Left ventricle myocardium superior (tissue), 1 donor: ENCODE measurements at places on chromosomes 11 and 22. TPM values are rescaled to one million over a fixed set of nuclear protein-coding genes. Genes with fewer than 3 reads are reported as not detected.

The FAM76B gene
- total RNA-seq: 7.1 TPM

The CNGA4 gene
- not detected for total RNA-seq

The LINC01488 gene
- total RNA-seq: not detected

The FZD4 gene
- 28.8 TPM for total RNA-seq

The HEPN1 gene
- total RNA-seq: not detected

The OR2AG2 gene
- total RNA-seq: not detected

The RASD2 gene
- total RNA-seq: 9.4 TPM

- no peak for DNase-seq
These were observed 7.7 kb downstream of the LIPT2 start for GRCh38 chr11:74485868-74486267.

GRCh38 chr11:115334932-115335788, 169.1 kb downstream of the CADM1 start:
- DNase-seq: no peak

- DNase-seq: no peak
These were observed 39.0 kb downstream of the CTNND1 start for GRCh38 chr11:57800444-57801182.

GRCh38 chr11:1559111-1559951, 12.7 kb downstream of the DUSP8 start:
- DNase-seq: peak; percentile 95

GRCh38 chr22:19554834-19555404, 30.7 kb upstream of the CLDN5 start:
- DNase-seq: no peak

GRCh38 chr11:59528711-59529110, 17.4 kb downstream of the OR4D9 start:
- DNase-seq: no peak

GRCh38 chr22:20276468-20276867, 8.3 kb upstream of the RTN4R start:
- DNase-seq: no peak

- DNase-seq: no peak
These were observed 10.5 kb upstream of the TP53AIP1 start for GRCh38 chr11:128953151-128953550.

GRCh38 chr11:69978841-69979614, 99.1 kb upstream of the ANO1 start:
- no peak for DNase-seq

GRCh38 chr22:17198170-17199002, 20.8 kb downstream of the ADA2 start:
- DNase-seq: peak; percentile 75

- DNase-seq: peak; percentile 56
These were observed 5.7 kb downstream of the ZP1 start for GRCh38 chr11:60872961-60873524.

DNA sequence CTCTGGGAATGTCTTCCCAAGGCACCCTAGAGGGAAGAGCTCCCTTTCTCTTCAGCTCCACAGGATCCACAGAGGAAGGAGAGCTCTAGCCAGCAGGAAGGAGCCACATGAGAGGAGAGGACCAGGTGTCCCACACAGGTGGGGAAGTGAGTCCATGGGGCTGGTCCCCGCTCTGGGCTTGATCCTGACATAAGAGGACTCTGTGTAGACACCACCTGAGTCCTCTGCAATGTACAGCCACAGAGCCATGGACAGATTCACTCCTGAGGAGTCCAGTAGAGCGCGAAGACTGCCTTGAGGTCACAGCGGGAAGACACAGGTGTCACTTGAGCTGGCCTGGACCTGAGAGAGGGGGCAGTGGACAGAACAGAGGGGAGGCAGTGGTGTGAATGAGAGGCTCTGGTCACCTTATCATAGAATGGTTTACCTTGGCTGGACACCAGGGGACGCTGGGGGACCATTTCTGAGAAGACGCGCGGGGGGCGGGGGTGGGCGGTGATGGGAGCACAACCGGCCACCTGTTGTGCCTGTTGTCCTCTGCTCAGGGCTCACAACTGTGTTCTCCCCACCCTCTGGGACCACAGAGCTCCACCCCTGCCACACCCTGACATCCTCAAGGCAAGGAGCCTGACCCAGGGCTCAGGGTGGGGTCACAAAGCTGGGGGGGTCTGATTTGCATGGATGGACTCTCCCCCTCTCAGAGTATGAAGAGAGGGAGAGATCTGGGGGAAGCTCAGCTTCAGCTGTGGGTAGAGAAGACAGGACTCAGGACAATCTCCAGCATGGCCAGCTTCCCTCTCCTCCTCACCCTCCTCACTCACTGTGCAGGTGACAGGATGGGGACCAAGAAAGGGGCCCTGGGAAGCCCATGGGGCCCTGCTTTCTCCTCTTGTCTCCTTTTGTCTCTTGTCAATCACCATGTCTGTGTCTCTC, 128.2 kb downstream of the ZNF280B start:
- no peak for DNase-seq

DNA sequence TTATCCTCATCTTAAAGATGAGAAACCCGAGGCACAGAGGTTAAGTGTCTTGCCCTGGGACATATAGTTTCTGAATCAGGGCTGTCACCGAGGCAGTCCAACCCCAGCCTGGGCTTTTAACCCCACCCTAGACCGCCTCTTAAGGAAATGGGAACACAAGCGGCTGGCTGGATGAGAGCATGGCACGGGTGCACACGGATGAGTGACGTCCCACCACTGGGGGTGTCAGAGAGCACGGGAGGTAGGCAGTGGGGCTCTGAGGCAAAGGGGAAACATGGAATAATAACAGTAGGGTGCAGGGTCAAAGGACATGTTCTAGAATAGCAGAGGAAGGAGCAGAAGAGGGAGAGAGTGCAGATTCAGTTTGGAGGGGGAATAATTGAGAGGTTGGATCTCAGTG, 22.3 kb downstream of the PPFIBP2 start:
- no peak for DNase-seq

DNA sequence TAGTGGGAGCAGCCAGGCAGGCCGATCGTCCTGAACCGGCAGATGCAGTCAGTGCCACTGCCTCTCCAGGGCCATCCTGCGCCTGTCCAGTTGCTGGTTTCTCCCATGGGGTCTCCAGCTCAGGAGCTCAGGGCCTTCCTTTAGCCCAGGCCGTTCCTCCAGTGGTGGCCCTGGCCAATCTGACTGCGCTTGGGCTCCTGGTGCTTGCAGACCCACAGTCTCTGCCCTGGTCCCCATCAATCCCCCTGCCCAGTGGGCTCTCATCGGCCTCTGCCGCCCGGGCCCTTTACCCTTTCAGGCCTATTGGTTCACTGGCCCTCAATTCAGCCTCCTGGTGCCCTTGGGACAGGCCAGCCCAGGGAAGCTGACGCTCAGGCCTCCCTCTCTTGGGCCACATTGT, 29.2 kb upstream of the TSKU start:
- no peak for DNase-seq

DNA sequence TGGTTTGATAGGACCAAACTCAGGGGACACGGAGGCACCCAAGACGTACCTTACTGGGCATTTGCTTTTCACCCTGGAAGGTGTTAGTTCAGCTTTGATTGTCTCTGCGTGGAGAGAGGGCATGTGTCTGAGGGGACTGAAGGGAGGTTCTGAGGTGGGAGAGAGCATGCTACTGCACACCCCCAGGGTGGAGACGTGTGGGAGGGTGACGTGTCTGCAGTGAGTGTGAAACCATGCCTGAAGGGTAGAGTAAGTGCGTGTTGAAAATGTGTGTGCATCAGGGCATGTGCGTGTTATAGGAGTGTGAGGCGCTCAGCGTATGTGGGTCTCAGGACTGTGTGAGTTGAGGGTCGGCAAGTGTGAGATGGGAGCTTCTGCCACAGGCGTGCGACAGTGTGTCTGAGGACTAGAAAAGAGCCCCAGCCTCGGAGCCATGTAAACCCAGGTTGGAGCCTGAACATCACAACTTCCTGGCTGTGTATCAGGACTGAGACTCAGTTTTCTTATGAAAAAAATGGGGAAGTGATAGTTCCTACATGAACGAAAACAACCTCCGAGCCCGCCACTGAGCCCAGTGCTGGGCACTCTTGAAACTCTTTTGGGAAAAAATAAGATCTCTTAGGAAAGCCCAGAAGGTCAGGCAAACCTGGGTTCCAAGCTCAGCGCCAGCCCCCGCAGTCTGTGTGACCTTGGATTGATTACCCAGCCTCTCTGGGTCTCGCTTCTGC, 11.8 kb upstream of the KCNJ11 start:
- DNase-seq: no peak

GRCh38 chr11:125141686-125142535, 22.6 kb upstream of the PKNOX2 start:
- peak; percentile 63 for DNase-seq

GRCh38 chr11:125874556-125875124, 12.8 kb upstream of the HYLS1 start:
- DNase-seq: no peak

DNA sequence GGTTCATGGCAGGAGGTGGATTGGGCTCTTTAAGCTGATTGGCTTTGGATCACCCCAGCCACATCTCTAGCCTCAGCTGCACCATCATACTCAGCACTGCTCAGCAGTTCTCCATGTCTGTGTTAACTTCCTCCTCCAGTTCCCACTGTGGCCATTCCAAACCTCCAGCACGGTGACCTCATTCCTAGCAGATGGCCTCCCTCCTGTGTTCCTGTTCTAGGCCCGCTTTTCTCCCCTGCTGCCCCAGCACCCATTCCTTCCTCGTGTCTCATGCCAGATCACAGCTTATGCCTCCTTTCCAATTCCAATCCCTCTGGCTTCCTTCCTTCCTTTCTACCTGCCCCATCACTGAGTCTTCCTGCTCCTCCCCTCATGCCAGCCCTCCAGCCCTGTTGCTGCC, 96.1 kb downstream of the MICAL2 start:
- no peak for DNase-seq

GRCh38 chr11:130578738-130579368, 130.4 kb downstream of the ADAMTS15 start:
- DNase-seq: no peak

GRCh38 chr11:108871152-108871551, 206.3 kb downstream of the DDX10 start:
- peak; percentile 37 for DNase-seq

- no peak for DNase-seq
These were observed 1404.7 kb downstream of the BRD1 start for GRCh38 chr22:48422900-48423480.

- DNase-seq: no peak
These were observed 74.2 kb downstream of the SWAP70 start for GRCh38 chr11:9738116-9738515.

- no peak for DNase-seq
These were observed 18.1 kb downstream of the PLXNB2 start for GRCh38 chr22:50289151-50289941.

GRCh38 chr11:35511666-35512065, 13.8 kb downstream of the PAMR1 start:
- no peak for DNase-seq

DNA sequence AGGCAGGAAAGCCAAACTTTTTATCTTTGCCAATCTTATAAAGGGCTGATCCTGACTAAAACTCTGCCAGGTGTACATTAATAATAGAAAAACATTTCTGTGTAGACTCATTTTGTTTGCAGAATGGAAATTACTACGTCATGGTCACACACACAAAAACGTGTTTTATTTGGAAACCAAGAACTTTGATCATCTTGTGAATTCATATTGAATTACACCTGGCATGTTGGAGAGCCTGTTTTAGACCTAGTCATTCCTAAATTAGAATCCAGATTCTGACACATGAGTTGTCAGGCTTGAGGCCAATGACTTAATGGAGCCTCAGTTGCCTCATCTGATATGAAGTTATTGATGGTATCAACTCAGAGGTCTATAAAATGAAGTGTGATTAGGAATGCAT, 235.6 kb upstream of the TENM4 start:
- DNase-seq: no peak

DNA sequence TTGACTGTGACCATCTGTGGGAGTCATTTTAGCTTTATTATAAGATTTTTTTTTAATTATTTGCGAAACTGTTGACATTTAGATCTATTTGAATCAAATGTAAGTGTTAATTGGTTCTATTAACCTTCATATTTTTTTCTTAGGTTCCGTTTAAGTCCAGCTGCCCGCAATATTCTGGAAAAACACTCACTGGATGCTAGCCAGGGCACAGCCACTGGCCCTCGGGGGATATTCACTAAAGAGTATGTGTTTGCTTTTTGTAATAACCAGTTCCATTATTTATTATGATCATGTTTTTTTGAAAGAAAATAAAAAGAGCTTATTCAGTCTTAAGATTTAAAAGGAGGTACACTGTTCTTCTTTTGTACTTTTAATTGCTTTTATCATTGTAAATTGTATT, 43.9 kb downstream of the PDHX start:
- peak; percentile 55 for DNase-seq

DNA sequence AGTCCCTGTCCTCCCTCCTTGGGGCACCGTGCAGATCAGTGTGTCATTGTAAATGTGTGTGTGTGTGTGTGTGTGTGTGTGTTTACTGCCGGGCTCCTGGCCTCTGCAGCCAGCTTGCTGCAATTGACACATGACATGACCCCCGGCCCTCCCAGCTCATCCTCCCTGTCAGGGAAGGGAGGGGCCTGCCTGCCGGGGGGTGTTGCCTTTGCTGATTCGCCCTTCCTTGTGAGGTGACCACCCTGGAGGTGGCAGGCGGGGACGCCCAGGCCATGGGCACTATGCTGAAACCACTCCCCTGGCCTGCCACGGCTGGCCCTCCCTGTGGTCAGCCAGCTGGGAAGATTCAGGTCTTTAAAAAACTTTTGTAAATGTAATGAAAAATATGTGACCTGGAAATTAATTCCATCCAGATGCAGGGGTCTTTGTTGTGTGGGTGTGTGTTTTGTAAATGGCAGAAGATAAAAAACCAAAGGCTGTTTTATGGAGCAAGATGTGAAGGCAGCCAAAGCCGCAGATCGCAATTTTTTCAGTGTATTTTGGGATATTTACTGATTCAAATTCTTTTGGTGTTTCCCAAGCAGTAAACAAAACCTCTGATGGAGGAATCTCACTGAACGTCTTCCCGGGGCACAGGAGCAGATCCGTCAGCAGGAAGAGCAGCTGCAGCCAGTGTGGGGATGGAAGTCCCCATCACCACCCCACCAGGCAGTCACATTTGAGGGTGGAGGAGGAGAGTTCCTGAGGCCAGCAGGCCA, 23.2 kb downstream of the SHISAL1 start:
- no peak for DNase-seq

DNA sequence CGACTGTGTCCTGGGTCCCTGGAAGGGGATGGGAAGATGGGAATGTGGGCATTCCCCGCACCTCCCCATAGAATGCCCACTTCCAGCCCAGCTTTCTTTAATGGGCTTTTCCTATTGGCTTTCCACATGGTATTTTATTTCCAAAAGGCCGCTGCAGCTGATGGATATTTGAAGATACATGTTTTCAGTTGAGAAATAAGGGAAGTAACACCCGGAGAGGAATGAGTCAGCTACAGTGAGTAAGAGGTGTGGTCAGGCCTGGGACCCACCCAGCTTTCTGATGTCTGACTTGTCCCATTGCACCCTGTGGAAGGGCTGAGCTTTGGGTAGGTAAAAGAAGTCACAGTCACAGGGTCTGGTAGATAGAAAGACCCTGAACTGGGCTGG, 476.9 kb downstream of the MIAT start:
- peak; percentile 39 for DNase-seq

- no peak for DNase-seq
These were observed 477.1 kb downstream of the BRD1 start for GRCh38 chr22:49350441-49351121.

- DNase-seq: no peak
These were observed 566.2 kb downstream of the TBC1D22A start for GRCh38 chr22:47328550-47329243.
